Eye (tissue), 1 donor: ENCODE measurements at places on chromosomes 16 and 17.

DNA sequence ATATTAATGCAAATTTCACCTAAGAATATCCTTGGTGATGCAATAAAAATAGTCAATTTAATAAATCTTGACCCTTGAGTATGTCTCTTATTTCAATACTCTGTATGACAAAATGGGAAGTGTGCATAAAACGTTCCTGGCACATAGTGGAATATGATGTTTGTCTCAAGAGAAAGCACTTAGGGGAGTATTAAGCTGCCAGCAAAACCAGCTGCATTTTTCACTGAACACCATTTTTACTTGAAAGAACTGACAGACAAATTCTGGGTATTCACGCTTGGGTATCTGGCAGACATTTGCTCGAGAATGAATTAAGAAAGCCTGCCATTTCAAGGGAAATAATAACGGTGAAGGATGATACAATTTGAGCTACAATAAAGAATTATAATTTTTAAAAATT, 364.8 kb downstream of the SOX9 start:
- DNase-seq = no peak

DNA sequence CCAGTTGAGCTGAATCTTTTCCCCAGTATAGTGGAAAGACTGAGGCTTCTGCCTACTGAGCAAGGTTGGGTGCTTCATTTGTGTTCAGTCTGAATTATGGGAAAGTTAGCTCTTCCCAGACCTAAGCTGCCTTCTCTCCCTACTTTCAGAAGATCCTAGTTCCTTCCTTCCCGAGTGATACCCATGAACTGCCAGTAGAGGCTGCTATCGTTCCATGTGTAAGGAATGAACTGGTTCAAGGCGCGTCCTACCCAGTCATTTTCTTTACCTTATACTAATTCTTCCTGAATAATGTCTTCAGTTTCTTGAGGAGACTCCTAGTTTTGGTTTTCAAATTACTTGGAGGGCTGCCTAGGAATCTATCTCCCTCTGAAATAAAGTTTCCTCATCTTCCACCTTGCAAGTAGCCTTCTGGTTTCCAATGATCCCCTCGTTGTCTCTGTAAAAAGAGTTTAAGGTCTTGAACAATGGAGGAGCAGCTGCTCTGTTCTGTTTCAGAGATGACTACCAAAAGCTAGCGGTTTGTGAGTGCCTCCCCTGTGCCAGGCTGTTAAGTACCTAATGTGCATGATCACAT, 934 bp upstream of the AOC2 start:
- DNase-seq = peak; percentile 88

- DNase-seq = no peak
Observed at GRCh38 chr17:83036193-83036592, 43.2 kb upstream of the METRNL start.

DNA sequence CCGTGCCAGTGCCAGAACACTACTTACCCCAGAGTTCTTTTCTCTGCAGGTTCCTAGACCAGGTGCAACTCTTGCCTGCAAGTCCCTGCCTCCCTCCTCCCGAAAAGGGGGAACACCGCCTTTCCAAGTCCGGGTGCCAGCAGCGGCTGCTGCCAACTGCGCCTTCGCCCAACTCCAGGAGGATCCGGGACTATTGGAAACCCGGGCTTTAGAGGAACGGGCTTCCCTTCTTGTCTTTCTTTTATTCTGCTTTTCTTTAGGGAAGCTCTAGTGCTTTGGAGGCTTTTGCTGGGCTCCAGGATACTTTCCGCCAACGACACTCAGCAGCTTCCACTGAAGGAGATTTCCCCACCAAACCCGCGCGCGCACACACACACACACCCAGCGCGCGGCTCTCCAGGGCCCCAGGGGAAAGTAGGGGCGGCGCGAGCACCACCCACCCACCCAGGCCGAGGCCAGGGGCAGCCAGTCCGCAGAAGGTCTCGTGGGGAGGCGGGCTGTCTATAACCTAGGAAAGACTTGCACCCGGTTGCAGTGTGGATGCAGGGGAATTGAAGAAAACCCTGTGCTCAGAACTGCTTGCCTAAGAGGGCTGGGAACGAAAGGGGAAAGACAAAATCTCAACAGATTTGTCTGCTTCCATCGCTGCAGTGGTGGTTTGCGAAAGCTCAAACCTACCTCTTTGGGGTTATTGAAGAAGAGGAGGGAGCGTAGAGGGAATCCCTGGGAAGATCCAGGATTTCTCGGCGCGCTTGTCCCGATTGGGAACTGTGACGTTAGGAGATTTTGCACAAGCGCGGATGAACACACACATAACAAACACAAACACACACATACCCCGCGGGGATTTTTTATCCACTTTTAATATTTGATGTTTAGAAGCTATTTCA, 977 bp upstream of the CA10 start:
- DNase-seq = peak; percentile 42

DNA sequence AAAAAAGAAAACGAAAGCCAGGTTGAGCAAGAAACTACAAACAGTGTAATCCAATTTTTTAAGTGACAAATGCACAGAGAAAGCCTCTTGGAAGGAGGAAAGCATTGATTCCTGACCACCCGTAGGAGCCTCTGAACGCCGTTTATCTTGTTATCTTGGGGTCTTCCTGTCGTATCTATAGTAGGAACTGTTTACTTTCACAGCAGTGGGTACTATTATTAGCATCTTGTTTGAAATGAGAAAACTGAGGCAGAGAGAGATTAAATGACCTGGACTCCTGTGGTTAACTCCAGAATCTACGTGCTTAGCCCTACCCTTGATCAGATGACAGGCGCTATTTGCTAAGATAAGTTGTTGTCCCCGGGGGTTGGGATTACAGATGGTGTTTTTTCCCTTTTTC, 196.7 kb upstream of the FOXF1 start:
- DNase-seq = no peak

DNA sequence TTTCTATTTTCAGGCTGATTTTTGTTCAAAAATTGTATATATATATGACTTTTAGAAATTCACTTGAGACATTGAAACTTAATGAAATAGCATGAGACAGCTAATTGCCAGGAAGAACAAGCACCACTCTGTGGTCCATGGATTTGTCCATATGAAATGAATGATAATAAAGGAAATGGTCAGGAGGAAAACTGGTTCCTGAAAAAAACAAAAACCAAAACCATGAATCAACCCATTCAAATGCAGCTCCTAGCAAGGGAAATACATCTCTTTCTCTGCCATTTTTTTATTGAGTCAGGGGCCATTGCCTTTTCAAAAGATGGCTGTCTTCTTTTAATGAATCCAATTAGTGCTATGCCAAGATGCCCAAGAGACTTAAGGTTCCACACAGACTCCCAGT, 230.7 kb downstream of the SLC39A11 start:
- no peak for DNase-seq

DNA sequence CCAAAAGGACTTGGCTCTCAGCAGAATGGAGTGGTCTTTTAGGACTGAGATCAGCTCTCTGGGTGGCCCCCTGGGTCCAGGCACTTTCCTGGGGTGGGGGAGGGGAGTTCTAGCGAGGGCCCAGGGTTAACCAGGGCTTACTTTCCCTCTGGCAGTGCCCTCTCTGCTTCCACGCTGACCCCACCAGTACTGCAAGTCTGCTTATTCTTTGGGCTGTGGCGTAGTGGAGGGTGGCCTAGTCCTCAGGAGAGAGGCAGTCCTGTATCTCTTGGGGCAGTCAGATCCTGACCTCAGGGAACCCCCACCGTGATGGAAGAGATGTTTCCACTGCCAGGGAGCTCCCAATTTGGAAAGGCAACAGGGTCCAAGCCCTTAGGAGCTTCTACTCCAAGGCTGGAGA, 79.4 kb downstream of the CCDC182 start:
- no peak for DNase-seq

- no peak for DNase-seq
Observed at GRCh38 chr17:12917399-12917798, 100.4 kb downstream of the ELAC2 start.

DNA sequence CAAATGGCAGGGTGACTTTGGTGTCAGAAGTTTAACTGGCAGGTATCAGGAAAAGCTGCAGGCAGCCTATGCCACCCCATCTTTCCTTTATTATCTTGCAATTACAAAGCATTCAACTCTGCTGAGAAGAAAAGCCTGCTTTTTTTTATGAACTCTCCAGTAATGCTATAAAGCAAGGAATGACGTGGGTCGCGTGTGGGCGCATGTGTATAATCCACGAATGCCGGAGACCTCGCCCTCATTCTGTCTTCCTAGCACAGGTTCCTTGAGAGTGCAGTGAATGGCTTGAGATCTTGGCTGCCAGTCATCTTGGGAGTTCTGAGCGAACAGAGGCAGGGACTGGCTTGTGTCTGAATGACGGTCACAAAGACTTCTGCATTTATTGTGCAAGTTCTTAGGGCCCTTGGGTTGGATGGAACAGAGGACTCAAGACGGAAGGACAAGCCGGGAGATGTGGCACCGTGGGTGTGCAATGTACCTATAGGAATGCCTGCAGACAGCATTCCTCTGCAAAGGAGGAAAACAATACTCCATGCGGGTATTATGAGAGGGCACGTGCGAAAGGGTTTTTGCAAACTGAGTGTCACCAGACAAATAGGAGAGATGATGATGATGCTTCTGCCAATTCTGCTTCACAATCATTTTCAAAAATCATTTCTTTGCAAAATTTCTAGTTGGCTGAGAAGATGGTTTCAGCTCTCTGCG, 96.1 kb upstream of the ELAC2 start:
- DNase-seq = no peak

GRCh38 chr17:41948762-41949460, 17.7 kb upstream of the CNP start:
- DNase-seq = no peak

- no peak for DNase-seq
Observed at GRCh38 chr16:86314402-86315025, 195.8 kb upstream of the FOXF1 start.

DNA sequence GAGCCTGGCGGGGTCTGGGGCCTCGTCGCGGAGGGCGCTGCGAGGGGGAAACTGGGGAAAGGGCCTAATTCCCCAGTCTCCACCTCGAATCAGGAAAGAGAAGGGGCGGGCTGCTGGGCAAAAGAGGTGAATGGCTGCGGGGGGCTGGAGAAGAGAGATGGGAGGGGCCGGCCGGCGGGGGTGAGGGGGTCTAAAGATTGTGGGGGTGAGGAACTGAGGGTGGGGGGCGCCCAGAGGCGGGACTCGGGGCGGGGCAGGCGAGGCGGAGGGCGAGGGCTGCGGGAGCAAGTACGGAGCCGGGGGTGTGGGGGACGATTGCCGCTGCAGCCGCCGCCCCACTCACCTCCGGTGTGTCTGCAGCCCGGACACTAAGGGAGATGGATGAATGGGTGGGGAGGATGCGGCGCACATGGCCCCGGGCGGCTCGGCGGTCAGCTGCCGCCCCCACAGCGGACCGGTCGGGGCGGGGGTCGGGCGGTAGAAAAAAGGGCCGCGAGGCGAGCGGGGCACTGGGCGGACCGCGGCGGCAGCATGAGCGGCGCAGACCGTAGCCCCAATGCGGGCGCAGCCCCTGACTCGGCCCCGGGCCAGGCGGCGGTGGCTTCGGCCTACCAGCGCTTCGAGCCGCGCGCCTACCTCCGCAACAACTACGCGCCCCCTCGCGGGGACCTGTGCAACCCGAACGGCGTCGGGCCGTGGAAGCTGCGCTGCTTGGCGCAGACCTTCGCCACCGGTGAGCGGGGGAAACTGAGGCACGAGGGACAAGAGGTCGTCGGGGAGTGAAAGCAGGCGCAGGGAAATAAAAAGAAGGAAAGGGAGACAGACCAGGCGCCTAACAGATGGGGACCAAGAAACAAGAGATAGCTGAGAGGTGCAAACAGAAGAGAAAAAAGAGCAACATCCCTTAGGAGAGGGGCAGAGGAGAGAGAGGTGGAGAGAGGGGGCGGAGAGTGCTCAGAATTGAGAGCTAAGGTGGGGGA, at the start of gene PNMT:
PNMT (plus strand) TSS at position 509 of the 980 bp plus-strand sequence; CDS start at position 532, 23 bp downstream.
- peak; percentile 87 for DNase-seq

DNA sequence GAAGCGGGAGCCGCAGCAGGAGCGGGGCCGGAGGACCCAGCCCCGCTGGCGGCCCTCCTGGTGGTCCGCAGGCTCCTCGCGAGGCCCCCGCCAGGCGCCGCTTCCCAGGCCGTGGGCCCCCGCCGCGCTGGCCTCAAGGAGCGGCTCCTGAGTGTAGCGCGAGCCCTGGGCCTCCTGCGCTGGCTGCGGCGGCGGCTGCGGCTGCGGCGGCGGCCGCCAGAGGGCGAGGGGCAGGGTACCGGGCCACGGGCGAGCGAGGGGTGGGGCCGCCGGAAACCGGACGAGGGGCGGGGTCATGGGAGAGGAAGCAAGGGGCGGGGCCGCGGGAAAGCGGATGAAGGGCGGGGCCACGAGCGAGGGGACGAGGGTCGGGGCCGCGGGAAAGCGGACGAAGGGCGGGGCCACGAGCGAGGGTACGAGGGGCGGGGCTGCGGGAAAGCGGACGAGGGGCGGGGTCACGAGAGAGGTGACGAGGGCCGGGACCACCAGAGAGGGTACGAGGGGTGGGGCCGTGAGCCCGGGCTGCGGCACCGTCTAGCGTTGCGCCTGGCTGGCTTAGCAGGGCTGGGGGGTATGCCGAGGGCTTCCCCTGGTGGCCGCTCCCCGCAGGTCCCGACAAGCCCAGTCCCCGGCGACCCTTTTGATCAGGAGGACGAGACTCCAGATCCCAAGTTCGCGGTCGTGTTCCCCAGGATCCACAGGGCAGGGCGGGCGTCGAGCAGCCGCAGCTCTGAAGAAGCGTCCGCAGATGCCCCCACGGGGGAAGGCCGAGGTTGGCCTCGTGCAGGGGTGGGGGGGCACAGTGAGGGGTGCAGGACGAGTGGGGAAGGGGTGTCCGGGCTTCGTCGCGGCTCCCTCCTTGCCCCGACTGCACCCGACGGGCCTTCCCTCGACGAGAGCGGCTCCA, 1.7 kb downstream of the MYO15B start:
- DNase-seq = peak; percentile 98

DNA sequence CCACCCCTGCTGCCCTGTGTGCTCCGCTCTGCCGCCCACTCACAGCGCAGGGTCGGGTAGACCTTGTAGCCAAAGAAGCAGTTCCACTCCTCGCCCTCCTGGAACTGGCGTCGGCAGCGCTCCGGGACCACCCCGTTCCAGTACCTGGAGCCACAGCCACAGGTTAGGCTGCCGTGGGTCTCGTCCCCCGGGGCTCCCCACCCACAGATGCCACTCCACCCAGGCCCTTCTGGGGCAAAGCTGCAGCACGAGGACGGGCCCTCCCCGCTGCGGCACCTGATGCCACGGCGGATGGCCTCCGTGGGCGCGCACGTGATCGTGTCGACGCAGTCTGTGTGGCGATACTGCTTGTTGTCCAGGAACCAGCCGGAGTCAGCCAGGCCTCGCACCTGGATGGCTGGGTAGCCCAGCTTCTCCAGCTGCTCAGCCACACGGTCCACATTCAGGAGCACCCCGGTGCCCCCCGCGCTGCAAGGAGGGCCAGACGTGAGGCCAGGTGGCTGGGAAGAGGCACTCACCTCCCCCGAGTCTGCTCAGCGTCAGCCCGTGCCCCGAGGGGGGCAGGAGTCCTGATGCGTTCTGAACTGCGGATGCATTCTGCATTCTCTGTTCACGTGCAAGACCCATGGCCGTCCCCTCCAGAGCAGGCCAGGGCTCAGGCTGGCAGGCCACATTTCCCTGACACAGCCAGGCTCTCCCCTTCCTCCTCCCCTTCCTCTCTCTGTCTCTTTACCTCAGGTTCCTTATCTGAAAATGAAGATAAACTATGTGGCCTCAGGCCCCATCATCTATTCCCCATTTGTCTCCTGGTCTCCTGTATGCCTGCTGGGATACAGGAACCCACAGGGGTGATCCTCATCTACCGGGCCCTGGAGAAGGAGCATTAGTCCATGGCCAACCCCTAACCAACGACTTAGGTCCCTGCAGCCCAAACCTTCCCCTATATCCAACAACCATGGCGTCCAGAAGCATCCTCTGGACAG, 4.1 kb downstream of the NOTUM start:
- DNase-seq = no peak
